CD4-positive, alpha-beta T cell treated with Interleukin-2 at 100 ng/mL for 4 hours (primary cell): ENCODE measurements at places on chromosomes 6 and 20.

GRCh38 chr6:109252261-109253041, 129.8 kb downstream of the CD164 start:
- DNase-seq, result no peak

GRCh38 chr6:141107591-141108160, 1025.0 kb upstream of the GJE1 start:
- no peak for DNase-seq

DNA sequence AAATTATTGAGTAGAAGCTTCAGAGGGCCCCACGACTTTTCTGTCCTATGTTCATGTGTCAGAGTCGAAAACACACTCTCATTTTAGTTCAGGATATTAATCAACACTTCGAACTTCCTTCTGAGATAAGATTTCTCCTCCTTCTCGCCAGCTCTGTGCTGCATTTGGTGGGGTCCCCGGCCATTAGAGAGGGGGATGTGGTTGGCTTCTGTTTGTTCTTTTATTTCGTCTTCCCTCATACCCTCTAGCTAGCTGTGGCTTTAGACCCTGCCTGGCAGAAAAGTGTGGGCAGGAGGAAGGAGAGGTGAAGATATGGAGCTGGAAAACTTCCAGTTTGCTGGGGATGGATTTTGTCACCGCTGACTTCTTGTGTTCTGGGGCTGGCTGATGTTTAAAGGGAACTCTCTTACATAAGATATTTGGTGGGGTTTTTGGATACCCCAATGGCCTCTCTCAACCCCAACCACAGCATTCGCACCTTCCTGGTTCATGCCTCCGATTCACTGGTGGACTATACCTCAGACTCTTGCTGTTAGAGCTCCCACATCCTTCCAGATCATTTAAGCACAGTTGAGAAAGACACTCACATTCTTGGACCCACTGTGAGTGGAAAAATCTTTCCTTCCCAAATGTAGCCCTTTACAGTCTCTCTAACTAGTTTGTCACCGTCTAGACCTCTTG, 30.7 kb upstream of the TMX4 start:
- no peak for DNase-seq

GRCh38 chr6:121765060-121765459, 329.6 kb downstream of the GJA1 start:
- DNase-seq, result no peak

DNA sequence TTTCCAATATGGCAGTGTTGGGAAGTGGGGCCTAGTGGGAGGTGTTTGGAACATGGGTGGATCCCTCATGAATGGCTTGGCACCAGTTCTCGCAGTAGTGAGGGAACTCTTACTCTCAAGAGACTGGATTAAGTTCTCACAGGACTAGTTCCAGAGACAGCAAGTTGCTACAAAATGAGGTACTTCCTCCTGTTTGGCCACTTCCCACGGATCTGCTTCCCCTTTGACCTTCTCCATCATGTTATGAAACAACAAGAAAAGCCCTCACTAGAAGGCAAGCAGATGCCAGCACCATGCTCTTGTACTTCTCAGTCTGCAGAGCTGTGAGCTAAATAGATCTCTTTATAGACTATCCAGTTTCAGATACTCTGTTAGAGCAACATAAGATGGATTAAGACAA, 3.1 kb downstream of the RSPH3 start:
- DNase-seq, result no peak

DNA sequence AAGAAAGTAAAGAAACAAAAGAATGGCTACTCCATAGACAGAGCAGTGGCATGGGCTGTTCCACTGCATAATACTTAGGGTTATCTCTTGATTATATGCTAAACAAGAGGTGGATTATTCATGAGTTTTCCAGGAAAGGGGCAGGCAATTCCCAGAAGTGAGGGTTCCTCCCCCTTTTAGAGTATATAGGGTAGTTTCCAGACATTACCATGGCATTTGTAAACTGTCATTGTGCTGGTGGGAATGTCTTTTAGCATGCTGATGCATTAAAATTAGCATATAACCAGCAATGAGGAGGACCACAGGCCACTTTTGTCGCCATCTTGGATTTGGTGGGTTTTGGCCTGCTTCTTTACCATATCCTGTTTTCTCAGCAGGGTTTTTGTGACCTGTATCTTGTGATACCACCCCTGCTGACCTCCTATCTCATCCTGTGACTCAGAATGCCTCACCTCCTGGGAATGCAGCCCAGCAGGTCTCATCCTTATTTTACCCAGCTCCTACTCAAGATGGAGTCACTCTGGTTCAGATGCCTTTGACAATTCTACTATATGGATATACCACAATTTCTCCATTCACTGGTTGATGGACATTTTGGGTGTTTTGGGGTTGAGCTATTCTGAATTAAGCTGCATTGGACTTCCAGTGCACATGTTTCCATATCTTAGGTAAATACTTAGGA, 280.6 kb downstream of the FARS2 start:
- DNase-seq, result no peak

GRCh38 chr6:10510592-10511367, 10.4 kb upstream of the GCNT2 start:
- peak; percentile 21 for DNase-seq

- no peak for DNase-seq
Measured at GRCh38 chr6:88013554-88013953, 34.1 kb upstream of the SPACA1 start.

GRCh38 chr6:5968817-5969734, 37.6 kb downstream of the NRN1 start:
- no peak for DNase-seq

DNA sequence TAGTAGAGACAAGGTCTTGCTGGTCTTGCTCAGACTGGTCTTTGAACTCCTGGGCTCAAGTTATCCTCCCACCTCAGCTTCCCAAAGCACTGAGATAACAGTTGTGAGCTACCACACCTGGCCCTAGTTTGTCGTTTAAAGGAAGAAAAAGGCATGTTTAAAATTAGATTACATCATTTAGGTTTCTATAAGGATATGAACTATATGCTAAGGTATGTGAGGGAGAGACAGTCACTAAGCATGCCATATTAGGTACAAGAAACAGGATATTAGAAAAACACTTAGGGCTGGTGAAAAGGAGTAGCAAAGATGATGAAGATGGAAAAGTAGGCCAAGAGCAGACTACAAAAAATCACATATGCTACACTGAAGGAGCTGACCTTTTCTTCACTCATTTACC, 106.4 kb downstream of the ASCC3 start:
- no peak for DNase-seq

- DNase-seq, result no peak
Measured at GRCh38 chr6:116351101-116351500, 19.6 kb upstream of the DSE start.
